ENCODE measurements at places on chromosomes 6 and 20.

DNA sequence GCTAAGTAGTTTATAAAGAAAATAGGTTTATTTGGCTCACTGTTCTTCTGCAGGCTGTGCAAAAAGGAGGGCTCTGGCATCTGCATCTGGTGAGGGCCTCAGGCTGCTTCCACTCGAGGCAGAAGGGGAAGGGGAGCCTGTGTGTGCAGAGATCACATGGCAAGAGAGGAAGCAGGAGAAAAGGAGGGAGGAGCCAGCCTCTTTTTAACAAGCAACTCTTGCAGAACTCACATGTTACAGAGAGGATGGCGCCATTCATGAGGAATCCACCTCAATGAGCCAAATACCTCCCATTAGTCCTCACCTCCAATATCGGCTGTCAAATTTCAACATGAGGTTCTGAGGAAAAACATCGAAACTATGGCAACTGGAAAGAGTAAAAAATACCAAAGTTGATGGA, 666.6 kb upstream of the SLC35B3 start:
- DNase-seq, result no peak

- no peak for DNase-seq
Measured at GRCh38 chr20:56689318-56689717, 60.2 kb downstream of the TFAP2C start.

DNA sequence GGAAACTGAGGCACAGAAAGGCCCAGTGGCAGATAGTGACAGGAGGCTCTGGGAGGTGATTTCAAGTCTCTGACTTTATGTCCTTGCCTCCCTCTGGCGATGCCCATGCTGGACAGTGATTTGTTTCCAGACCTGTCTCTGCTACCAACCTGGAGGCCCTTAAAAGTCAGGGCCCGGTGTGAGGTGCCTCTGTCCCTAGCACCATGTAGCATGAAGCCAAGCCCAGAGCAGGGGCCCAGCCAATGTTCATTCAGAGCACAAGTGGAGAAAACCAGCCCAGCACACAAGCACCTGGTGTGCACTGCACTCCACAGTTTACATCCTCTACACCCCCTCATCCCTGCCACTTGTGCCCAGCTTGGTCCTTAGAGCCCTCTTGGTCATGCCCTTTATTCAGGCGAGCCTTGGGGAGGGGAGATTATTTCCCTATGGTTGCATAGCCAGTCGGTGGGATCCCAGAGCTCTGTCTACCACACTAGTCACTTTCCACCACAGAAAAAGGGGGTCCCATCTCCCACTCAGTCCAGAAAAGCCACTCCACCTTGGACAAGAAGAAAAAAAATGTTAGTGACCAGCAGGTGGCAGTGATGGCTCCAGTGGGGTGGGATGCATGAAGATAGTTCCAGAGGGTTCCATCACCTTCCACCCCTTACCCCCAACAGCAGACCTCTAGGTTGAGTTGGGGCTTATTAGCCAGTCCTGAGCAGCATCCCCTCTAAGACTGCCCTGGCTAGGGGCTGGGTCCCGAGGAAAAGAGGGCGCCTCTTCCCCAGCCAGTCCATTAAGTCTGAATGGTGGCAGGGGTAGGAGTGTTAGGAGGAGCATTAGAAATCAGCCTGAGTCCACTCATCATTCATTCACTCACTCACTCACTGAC, 30.9 kb downstream of the KIAA1755 start:
- DNase-seq, result peak; percentile 71

DNA sequence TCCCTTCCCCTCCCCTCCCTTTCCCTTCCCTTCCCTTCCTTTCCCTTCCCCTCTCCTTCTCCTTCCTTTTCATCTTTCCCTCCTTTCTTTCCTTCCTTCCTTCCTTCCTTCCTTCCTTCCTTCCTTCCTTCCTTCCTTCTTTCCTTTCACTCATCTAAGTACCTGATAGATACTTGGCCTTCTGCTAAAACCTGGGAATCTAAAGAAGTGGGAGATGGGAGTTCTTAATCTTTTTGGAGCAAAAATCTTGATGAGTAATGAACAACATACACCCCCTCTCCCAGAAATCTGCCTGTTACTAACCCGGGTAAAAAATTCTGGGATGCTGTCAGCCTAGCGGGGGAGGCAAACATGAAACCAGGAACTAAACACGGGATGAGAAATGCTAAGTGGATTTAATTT, 100.7 kb downstream of the VEGFA start:
- peak; percentile 80 for DNase-seq

DNA sequence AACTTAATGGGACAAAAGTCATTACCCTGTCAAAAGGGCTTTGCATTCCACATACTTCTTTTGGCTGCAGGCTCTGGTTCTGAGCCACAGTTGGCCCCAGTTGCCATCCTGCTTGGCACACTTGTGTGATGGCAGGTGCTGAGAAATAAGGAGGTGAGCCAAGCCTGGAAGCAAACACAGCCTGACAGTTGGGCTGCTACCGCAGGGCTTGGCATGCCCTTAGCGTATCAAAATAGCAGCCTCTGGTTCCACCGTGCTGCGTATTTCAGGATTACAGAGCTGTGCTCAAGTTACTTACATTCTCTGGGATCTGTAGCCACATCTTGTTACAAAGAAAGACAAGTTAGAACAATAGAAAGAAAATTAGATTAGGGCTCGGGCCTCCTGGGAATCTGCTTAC, 11.1 kb downstream of the MTHFD1L start:
- peak; percentile 70 for DNase-seq

- no peak for DNase-seq
Measured at GRCh38 chr20:48689388-48689787, 138.4 kb downstream of the PREX1 start.

DNA sequence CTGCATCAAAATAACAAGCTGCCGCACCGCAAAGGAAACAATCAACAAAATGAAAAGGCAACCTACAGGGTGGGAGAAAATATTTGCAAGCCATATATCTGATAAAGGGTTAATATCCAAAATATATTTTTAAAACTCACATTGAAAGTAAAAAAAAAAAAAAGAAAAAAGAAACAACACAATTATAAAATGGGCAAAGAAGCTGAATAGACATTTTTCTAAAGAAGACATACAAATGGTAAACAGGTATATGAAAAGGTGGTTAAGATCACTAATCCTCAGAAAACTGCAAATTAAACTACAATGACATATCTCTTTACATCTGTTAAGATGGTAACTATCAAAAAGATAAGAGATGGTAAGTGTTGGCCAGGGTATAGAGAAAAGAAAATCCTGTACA, 105.4 kb upstream of the LY86 start:
- no peak for DNase-seq

GRCh38 chr6:52497652-52498408, 77.7 kb downstream of the EFHC1 start:
- no peak for DNase-seq

- no peak for DNase-seq
Measured at GRCh38 chr20:35120012-35120701, 27.0 kb downstream of the EDEM2 start.

DNA sequence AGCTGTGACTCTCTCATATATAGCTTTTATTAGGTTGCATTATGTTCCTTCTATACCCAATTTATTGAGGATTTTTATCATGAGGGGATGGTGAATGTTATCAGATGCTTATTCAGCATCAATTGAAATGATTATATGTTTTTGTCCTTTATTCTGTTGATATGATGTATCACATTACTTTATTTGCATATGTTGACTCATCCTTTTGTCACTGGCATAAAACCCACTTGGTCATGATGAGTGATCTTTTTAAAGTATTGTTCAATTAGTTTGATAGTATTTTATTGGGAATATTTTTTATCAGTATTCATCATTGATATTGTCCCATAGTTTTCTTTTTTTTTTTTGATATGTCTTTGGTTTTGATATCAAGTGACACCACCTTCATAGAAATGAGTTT, 529.9 kb downstream of the MMUT start:
- DNase-seq, result no peak

DNA sequence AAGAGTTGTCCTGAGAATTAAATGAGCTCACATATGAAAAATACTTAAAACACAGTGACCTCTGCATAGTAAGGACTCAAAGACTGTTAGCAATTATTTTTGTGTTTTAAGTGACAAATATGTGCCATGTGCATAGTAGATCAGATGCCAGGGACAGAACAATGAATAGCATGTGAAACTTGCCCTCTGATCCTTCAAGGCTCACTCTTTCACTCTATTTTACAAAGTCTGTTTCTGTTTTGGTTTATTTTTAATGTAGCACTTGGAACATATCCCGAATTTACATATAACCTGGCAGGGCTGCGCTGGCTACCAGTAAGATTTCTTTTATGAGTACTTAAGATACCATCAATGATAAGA, 135.5 kb upstream of the TNFAIP3 start:
- DNase-seq, result no peak

DNA sequence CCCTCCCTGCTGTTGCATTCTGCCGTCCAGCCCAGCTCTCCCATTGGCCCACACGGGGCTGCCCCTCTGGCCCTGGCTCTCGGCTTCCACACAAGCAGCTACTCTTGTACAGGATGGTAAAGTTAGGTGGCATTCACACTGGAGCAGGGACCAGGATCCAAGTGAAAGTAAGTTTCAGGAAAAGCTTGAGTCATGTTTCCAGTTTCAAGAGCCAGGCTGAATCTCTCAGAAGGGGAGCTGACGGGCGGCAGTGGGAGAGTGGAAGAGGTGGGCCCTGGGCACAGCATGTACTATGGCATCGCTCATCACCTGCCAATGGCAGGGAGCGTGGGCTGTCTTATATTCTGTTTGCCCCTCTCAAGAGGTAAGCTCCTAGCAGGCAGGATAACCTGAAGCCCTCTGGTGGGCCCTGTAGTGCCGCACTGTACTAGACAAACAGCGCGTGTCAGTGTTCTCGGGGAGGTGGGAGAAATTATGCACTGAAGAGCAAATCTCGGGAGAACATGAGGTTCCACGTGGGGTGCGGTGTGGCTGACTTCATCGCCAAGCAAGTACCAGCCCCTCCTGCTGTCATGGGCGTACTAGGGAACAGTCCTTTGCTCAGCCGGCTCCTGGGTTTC, 241.5 kb downstream of the NRN1 start:
- DNase-seq, result peak; percentile 33

- DNase-seq, result peak; percentile 92
Measured at GRCh38 chr6:31651602-31652191, 764 bp downstream of the BAG6 start.

DNA sequence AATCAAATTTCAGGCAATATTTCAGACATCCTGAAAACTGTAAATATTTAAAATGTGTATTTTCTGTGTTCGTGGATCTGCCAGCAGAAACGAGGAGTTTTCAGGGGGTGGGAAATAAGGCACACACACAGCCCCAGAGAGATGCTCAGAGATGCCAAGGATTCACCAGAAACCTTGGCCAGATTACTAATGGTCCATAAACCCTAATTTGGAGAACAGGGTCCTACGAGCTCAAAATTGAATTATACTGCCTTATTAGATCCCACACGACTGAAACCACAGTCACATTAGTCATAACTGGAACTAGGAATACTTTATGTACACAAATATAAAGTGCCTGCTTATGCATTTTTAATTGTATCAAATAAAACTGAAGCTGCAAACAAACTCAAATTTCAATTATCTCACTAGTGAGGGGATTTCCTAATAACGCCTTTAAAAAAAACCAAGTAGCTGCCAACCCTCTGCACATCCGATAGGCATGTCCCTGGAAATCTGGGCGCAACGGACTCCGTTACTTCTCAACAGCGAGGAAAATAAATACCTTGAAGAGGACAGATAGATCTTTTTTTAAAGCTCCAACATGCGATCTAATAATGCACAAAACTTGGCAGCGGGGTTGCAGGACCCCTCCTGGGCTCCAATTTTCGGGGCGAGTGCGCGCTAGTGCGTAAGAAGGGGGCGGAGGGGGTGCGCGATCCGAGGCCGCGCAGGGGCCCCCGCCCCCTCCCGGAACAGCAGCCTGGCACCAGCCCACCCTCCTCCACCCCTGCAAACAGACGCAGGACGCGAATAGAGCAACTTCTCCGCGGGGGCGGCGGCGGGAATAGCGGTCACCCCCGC, 897 bp downstream of the CHD6 start:
- DNase-seq, result peak; percentile 54

GRCh38 chr20:53735536-53736050, 142.0 kb upstream of the ZNF217 start:
- DNase-seq, result peak; percentile 84

- DNase-seq, result no peak
Measured at GRCh38 chr6:138944412-138944811, 43.6 kb downstream of the REPS1 start.

GRCh38 chr6:158073776-158074175, 92.1 kb downstream of the SYNJ2 start:
- peak; percentile 62 for DNase-seq

GRCh38 chr20:32509639-32510066, 75.5 kb downstream of the NOL4L start:
- DNase-seq, result no peak

DNA sequence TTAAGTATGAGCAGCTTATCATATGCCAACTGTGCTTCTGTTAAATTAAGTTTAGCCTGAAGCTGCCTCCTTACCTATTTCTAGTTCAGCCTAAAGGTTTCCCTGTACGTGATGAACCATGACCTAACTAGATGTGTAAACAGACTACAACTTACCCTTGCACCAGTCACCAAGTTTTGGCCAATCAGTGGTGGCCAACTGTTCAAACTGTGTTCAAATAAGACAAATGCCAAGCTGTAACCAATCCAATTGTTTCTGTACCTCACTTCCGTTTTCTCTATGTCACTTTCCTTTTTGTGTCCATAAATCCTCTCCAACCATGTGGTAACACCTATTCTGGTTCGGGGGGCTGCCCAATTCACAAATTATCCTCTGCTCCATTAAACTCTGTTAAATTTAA, 6.0 kb upstream of the SLC2A10 start:
- no peak for DNase-seq
